Fibroblast of the aortic adventitia (primary cell): ENCODE measurements at places on chromosomes 2 and 18. TPM values are rescaled to one million over a fixed set of nuclear protein-coding genes. Genes with fewer than 3 reads are reported as not detected.
A peak's percentile ranks its signal among the peaks of the same experiment; 100 is the strongest.

DNA sequence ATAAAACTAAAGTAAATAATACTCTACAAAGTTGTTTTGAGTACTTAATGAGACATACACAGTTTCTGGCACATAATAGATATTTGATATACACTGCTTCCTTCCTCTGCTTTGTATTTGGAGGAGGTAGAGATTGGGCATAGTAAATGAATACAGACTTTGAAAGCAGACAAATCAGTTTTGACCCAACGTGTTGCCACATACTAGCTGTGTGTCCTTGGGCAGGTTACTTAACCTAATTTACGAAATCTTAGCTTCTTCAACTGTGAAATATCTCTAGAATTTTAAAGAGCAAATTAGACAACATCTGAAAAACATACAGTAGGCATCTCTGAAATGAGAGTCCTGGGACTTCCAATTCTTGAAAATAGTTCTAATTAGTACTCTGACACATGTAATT, 425.4 kb downstream of the TGIF1 start:
- DNase-seq, result no peak

DNA sequence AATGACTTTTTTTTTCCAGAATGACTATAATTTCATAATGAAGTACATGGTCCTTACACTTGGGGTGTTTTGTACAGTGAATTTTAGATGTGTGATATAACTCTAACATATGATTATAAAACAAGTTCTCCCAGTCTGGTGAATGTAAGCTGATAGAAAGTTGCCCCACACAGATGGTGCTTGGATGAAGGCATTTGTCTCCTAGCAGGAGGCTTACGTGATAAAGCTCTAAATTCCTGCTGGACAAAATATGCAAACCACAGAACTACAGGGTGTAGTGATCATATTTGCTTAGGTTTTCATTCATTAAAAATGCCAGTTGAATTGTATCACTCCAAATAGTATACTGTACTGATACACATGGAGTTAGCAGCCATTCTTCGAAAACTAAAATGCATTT, 85.5 kb downstream of the DSC3 start:
- DNase-seq, result no peak

DNA sequence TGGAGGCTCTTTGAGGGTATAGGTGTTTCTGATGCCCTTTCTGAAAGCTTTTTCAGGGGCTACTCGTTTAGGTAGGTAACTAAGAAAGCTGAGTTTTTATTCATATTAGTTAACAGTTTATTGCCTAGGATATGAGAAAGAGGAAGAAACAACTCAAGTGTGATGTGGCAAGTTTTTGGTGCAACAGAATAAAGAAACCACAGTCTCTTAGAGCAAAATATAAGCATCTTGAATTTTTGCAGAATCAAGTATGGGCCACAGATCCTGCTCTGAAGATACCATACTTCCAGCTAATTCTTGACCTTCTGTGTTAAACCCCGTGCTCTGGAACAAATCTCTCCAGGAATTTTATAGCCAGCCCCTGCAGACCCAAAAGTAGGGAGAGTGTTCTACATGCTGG, 147.7 kb upstream of the SLC1A4 start:
- no peak for DNase-seq

DNA sequence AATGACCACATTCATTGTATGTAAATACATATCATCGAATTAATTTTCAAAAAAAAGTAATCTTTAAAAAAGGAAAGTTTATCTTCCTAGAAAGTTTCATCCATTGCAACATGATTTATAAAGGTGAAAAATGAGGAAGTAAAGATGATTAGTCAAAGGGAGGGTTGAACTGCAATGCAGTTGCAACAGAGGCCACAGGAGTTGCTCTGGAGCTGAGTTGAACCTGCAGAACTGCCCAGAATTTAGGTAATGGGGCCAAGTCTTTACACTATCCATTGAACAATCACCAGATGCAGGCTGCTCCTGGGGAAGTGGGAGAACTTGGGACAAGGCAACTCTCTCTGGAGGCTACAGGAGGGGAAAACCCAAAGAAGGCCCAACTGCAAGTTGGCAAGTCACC, 390.7 kb downstream of the METTL4 start:
- DNase-seq, result no peak

DNA sequence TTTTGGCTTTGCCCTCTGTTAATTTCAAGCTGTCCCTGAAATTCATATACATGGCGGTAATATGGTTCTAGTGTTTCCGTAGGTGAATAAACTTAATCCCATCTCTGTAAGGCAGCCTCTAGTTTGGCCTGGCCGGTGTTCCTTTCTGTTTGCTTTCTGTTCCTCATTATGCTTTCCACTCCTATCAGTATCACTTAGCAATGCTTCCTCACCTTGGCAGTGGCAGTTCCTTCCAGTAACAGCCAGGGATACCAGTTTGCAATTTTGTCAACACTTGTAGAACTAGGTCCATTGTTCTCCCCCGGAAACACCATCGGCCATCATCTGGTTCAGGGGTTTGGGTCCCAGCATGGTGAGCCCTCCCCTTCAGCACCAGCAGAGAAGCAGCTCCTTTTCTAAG, 18.2 kb upstream of the TNP1 start:
- no peak for DNase-seq

DNA sequence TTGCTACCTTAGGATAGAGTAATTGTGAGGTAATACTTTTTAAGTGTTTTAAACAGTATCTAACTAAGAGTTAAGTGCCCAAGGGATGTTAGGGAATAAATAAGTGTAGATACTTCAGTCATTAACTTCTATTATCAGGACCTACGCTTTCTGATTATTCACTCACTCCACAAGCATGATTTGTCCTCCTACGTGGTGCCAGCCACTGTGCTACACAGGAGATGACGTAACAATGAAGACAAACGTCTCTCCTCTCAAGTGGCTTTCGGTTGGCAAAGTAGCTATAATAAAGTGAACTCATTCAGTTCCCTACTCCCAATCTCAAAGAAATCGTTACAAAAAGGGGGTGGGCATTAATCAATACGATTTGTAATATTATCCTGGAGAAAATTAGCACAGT, 100.9 kb upstream of the SETBP1 start:
- DNase-seq, result no peak

DNA sequence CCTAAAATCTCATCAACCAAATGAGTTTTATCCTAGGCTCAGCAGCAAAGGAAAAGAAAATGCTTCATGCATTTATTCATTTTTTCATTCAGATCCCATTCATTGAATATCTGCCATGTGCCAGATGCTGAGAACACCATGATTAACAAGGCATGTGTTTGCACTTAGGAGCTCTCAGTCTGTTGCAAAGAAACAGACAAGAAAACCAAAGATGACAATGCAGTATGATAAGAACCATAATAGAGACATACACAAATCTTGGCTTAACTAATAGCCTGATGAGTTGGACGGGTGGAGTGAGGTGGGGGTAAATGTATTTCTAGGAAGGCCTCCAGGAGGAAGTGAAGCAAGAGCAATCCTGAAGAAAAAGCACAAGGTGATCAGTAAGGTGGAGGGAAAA, 177.8 kb upstream of the SCN7A start:
- peak; percentile 63 for DNase-seq

DNA sequence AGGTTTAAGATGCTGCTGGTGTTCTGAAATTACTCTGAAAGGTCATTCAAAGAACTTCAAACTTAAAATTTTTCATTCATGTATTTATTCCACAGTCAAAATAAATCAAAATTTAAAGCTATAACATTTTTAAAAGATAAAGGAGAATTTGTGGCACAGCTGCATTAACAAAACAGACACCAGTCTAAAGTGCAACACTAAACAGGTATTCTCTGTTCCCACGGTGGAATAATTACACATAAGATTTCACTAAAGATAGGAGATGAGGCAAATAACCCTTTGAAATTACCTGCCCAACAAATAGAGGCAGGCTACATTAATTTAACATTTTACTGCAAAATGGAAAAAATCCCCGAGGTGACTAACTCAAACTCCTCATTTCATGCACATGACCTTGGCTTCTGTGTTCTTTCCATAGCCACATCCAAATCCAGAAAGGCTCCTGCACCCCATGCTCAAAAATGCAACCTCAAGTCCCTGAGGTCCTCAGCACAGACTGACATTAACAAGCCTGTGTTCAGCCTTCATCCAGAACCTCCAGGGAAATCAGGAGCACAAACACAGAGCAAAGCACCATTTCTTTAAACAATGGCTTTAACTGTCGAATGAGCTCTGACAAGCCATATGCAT, 10.5 kb downstream of the COX7A2L start:
- DNase-seq, result no peak

PSMA8 gene
- total RNA-seq, result not detected in 2 replicates

ABCG8 gene
- not detected in 2 replicates for total RNA-seq

SLC5A7 gene
- total RNA-seq, result not detected in 2 replicates
